Spinal cord (tissue), 10 donors: ENCODE measurements at places on chromosomes 11 and 22.

- no peak for DNase-seq
Observed at GRCh38 chr22:37930952-37931440, 22.4 kb downstream of the C22orf23 start.

- DNase-seq: no peak
Observed at GRCh38 chr11:35559949-35560348, 34.5 kb upstream of the PAMR1 start.

GRCh38 chr11:126772267-126772666 lies 228.3 kb downstream of the KIRREL3 start:
- DNase-seq: no peak

DNA sequence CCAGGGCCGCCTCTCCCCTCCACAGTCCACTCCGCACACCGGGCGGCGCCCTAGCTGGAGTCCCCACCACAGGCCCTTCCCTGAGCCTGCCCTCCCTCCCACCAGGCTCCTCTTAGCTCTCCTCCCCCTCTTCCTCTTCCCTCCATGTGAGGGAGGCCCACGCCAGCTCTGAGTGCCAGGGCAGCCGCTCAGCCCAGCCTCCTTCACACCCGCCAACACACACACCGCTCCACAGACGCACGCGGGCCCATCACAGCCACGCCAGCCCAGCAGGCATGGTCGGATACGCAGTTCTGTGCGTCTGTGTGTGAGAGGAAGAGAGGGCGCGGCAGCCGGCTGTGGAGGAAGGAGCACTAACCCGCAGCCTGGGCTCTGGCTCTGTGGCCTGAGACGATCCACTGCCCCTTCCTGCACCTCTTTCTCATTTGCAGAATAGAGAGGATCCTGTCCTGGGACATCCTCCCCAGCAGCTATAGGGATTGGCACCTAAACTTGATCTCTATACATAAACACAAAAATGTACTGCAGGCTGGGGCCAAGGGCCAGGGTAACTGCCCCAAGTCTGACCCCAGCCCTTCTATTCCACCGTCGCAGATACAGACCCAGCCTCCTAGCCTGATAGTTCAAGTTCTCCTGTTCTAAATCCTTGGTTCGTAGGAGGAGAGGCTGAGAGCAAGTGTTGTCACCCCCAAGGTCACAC lies 3.5 kb downstream of the CHRM4 start:
- no peak for DNase-seq

DNA sequence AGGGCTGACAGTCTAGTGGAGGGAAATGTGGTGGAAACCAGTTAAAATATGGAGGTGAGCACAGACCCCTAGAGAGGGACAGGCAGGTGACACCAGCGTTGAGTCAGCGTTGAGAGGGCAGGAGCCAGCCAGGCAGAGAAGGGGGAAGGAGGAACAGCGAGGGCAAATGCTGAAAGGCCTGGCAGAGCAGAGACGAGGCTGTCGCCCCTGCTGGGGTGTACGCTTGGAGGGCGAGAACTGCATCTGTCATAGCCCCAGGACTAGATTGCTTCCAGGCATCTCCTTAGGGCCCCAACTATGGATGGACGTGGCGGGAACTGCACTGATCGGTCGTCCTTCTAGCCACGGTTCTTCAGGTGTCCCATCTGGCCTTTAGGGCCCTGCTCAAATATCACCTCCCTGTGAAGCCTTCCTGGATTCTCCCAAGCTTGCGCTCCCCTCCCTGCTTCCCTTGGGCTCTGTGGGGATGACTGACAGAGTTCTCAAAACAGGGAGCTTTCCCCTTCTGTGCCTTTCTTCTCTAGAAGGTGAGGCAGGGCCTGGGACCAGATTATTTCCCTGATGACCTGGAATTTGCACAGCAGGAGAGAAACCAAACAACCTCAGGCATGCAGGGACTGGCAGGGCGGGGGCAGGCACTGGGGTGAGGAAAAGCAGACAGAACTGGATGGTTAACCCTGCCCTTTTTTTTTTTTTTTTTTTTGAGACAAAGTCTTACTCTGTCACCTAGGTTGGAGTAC lies 11.1 kb downstream of the SYNGR1 start:
- no peak for DNase-seq

DNA sequence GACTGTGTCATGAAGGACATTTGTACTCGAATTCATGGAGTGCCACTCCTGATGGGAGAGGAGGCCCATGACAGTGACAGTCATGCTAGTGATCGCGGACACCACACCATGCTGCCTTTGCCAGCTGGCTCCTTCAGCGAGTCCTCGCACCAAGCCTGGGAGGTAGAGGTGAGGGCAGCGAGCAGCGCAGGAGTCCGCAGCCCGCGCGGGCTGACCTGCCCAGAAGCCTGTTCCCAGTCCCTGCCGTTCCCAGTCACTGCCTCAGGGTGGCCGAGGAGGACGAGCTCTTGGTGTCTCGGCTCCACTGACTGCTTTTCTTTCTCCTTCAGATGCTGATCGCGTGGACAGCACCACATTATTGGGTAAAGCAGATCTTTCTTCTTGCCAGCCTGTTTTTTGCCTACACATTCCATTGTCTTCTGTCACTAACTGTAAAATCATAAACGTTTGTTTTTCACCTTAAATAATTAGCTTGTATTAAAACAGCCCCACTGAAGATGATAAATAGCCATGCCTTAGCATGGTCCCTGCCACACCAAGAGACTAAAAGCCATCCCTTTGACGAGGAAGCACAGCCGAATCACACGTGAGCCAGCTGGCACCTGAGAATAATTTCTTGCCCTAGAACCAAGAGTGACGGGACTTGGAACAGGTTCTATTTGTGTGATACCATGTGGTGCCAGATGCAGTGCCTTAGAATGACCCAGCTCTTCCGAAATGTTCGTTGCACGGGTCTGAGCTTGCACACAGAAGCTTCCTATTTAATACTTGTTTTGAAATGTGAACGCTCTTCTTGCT lies 25.5 kb downstream of the FAM118A start:
- no peak for DNase-seq
